ENCODE measurements at places on chromosomes 2 and 18.
A peak's percentile ranks its signal among the peaks of the same experiment; 100 is the strongest.

GRCh38 chr2:148888003-148888501 lies 13.0 kb downstream of the KIF5C start:
- no peak for DNase-seq

DNA sequence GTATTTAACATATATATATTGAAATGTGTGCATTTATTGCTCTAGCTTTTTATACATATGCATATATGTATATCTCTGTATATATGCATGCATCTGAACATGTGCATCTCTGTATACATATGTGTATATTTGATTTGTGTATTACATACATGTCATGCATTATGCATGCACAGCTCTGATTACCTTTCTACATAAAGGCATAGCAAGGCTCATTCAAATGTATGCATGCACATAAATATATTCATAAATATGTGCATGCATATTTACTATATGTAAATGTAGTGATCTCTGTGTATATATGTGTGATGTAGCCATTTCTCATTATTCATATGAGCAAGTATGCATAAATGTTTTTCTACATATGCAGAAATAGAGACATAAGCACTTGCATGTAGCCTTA lies 64.6 kb downstream of the TRIB2 start:
- DNase-seq = no peak

GRCh38 chr2:15625344-15626036 lies 33.8 kb downstream of the DDX1 start:
- no peak for DNase-seq

DNA sequence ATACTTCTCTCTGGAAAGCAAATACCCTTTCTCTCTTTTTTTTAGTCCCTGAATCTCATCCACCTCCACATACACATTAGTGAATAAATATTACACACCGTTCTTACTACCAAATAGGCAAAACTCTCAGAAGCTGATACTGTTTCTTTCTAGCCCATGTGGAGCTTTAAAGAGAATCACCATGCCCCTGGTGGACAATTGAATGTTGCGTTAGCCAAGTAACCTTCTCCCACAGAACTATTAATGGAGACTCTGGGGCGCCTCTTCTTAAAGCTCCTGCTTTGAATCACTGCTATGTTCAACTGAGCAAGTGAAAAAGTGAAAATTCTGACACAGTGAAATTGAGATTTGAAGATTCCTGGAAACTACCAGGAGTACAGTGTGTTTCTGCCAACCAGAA lies 522.8 kb upstream of the CDH7 start:
- DNase-seq = no peak

DNA sequence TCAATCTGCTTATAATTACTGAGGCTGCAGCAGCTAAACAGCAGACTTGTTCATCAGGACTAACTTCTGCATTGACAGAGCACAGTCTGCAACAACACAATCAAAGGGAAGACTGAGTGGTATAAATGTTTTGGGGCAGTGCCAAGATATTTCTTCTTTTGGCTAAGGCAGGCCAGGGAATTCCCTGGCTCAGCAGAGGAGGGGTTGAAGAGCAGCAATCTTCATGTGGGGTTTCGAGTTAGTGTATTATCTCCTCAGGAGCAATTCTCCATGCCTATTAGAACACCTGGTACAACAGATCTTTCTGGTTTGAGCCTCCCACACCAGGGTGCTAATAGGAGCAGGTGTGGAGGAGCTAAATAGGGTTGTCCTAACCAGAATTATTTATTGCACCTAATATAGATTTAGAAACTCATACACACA lies 103.0 kb upstream of the STK17B start:
- peak; percentile 51 for DNase-seq

GRCh38 chr2:35933031-35933430 lies 422.5 kb upstream of the CRIM1 start:
- peak; percentile 4 for DNase-seq

DNA sequence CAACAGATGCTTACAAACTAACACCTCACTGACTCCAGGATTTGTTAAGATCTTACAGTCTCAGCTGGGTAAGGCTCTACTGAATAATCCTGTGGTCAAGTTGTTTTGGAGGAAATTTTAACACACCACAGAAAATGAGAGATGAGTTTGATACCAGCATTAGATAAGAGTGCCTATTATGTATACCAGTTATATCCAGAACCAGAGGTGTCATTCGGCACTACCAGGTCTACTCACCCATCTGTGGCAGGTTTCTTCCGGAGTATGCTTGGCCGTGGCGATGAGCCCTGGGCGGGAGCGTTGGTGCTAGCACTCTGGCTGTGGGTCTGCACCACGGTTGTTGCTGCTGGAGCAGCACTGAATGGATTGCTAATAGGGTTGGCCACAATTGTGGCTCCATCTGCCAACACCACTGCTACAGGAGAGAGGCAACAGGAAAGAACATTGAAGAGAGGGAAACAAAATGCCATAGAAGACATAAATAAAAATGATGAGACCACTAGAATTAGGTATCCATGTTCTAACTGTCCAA lies 41.2 kb downstream of the SAP130 start:
- DNase-seq = no peak

GRCh38 chr2:24659862-24660261 lies 133.3 kb downstream of the PTRHD1 start:
- no peak for DNase-seq

DNA sequence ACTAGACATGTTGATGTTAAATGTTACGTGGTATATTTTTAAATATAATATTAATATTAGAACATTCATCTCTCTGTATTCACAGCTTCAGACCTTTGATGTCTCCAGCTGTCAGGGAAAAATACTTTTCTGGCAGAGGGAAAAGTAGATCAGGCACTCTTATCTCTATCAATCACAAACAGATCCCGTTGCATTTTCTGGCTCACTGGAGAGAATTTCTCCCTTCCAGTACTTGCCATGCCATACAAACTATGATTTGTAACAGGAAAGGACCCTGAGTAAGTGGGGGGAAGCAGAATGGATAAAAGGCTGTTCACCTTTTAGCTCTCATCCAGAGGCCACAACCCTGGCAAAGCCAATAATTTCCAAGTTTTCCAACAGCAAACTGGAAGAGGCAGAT lies 158.0 kb downstream of the TCF4 start:
- DNase-seq = no peak

- DNase-seq = peak; percentile 5
Observed at GRCh38 chr18:1906421-1906820, 664.9 kb downstream of the METTL4 start.

DNA sequence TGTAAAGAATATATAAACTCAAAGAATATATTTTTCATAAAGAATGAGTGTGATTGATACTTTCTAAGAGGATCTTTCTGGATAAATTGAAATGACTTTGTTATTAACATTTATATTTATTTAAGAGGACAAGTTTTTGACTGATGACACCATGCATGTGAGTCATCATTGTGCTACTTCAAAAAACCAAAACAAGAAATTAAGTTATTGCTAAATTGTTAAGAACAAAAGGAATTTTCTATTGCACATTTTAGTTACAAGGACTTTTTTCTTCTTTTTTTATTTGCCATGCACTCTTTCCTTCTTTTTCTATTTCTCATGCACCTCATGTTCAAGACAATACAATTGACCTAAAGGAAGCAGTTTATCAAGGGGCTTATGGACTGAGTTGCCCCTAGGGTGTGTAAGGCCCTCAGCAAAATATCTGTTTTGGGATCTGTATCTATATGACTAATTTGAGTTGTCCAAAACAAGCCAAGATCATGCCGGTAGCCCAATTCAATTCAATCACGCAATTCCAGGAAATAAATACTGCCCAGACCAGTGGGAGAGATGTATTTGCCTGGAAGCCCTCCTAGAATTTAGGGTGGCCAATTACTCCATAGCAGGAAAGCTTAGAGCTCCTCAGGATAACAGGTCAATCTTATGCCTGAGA lies 654.3 kb downstream of the METTL4 start:
- no peak for DNase-seq

DNA sequence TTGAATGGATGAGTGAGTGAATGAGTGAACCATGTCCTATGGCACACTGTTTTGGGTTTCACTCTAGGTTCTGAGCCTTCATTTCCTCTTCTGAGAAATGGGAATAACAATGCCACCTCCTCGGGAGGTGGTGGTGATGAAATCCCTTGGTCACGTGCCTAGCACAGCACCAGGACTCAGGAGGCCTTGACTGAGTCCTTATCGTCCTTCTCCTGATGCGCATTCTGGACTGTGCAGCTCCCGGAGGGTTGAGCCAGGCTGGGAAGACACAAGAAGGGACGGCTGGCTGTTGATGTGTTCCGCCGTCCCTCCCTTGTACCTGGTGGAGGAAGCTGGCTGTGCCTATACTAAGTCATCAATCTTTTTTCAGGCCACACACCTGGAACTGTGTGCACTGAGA lies 437.3 kb downstream of the ZNF521 start:
- no peak for DNase-seq

DNA sequence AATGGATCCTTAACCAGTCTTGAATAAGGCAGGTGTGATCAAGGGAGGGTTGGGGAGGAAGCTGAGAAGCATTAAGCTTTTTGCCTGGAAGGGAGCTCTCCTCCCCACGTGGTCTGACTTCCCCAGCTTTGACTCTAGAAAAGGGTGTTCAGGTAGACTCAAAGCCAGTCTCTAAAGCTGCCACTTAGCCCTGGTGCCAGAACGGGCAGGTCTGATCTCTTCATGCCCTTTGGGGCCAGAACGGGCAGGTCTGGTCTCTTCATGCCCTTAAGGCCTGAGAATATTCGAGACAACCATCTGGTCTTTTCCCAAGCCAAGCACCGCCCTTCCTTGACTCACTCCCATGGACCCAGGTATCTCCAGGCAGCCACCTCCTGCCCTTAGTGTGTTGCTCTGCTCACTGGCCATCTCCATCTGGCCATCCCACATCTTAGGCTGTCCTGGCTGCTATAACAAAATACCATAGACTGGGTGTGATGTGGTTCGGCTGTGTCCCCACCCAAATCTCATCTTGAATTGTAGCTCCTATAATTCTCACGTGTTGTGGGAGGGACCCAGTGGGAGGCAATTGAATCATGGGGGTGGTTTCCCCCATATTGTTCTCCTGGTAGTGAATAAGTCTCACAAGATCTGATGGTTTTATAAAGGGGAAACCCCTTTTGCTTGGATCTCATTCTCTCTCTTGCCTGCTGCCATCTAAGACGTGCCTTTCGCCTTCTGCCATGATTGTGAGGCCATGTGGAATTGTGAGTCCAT lies 59.4 kb downstream of the SNORC start:
- DNase-seq = no peak

GRCh38 chr2:178933493-178933892 lies 116.4 kb downstream of the CCDC141 start:
- no peak for DNase-seq

DNA sequence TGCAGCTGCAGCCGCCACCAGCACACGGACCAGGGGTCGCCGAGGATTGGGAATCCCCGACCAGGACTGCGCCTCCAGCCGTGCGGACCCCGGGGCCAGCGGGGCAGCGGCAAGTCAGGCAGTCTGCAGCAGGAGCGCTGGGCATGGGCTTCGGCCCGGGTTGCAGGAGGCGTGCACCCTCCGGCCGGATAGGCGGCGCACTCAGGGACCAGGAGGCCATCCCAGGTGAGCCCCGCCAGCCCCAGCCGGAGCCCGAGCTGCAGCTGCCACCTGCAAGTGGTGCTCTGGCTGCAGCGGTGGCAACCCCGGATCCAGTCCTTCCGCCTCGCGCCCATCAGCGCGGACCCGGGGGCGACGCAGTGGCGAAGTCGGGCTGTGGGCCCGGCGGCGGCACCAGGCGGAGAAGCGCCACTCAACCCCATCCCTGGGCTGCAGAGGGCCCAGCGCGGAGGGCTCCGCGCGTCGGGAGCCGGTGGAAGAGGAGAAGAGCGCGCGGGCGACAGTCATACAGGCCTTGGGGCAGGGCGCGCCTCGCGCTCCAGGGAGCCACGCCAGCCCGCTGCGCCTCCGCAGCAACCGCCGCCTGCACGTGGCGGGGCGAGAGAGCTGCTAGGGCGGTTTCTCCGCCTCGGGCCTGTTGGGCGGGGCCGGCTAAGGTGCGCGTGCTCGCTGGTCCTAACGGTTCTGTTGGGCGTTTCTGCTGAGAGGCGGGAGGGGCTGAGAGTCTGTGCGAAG lies 73.8 kb downstream of the RPIA start:
- peak; percentile 80 for DNase-seq

DNA sequence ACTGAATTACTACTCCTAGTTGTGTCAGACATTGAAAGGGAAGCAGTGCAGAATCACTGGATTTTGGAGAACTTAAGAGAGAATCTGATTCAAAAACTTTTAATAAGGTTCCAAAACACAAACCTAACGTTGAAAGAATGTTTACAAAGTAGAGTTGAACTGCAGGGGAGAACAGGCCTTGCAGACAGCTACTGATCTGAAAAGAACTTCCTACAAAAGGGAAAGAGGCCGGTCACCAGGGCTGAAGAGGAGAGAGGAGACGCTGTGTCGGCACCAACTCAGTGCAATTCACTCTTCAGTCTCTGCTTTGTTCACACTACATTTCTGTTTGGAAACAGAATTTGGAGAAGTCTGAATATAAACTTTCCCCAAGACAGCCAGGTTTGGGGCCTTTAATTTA lies 124.0 kb downstream of the GAREM1 start:
- DNase-seq = no peak

DNA sequence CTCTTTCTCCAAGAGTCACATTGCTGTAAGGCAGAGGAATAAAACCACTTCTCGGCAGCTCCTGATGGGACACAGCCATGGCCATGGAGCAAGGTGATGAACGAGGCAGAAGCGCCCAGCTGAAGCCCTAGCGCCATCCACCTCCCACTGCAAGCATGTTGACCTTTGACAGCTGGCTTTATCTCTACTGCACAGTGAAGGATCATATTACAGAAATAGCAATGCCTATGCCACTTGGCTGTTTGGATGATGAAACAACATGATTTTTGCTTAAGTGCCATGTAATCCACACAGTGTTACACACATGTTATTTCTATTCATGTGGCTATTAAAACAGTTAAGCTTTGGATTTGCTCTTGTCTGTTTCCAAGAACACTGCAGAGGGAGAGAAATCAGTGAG lies 167.7 kb downstream of the VAPA start:
- no peak for DNase-seq

- DNase-seq = no peak
Observed at GRCh38 chr18:49681387-49681786, 119.5 kb downstream of the LIPG start.

DNA sequence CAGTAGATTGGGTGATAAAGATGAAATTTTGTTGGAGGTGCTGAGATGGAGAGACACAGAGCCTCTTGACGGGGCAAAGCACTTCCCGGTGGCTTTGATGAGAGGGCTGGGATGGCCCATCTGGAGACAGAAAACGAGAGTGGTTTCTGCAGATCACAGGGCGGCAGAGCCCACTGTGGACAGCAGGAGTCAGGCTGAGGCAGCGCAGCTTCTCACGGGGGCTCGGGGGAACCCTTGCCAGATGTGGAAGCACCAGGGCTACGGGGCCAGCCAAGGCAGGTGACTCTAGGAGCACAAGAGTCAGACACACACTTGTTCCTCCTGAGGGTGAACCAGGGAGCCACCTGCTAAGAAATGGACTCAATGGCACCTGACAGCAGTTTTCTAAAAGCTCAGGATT lies 78.5 kb downstream of the TPO start:
- no peak for DNase-seq
